HFFc6 (cell line): ENCODE measurements at places on chromosomes 7 and 10. TPM values are rescaled to one million over a fixed set of nuclear protein-coding genes. Genes with fewer than 3 reads are reported as not detected.

DNA sequence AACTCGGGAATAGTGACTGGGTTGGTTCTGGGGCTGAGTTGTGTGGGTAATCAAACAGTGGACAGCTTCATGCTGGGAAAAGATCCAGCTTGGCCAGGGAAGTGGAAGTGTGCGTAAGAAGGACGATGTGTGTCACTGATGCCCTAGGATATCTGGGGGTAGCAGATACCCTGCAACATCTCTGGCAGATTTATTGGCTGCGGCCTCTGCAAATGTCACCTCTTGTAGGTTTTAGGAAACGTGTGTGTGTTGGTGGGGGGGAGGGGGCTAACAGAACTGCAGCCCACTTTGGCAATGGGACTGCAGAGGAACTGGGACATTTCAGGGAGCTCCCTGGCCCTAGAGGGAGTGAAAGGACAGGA is 965 bp upstream of the AGAP3 start:
- H3K4me3 ChIP-seq = peak overlapping the region; percentile 85
- peak; percentile 38 for DNase-seq
- H3K27ac ChIP-seq = peak overlapping the region; percentile 42
- peaks cover 55% of the 10 kb centered on the region for H3K4me1 ChIP-seq
- H3K27me3 ChIP-seq = peaks cover 8% of the 10 kb centered on the region

GRCh38 chr7:127650847-127651555 is 993 bp upstream of the SND1 start:
- H3K27me3 ChIP-seq = peaks cover 4% of the 10 kb centered on the region; the same call in 1 of the 2 replicates
- H3K36me3 ChIP-seq = peaks cover 20% of the 10 kb centered on the region
- peaks cover 36% of the 10 kb centered on the region for H3K4me1 ChIP-seq
- H3K4me3 ChIP-seq = peak overlapping the region; percentile 93
- peak overlapping the region; percentile 98 for H3K27ac ChIP-seq

DNA sequence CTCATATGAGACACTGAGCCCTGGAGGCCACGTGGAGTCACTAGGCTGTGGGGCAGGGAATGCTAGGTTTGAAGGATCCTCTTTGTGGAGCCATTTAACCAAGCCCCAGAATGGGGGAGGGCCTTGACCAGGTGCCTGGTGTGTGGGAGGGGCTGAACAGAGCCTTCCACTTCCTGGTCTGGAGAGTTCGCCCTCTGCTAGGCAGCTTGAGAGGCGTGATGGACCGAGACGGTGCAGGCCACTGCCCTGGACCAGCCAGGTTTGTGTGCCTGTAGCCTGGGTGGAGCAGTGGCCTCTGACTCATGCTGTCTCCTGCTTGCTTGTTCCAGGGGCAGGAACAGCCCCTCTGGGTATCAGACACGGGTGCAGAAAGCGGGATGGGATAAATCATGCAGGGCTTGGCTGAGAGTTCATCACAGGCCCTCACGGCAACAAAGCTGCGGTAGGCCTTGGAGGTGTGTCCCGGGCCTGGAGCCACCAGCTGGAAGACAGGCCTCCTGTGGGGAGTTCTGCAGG is 27.4 kb downstream of the ADAMTS14 start:
- DNase-seq = no peak
- H3K36me3 ChIP-seq = no peaks in the 10 kb centered on the region
- H3K27me3 ChIP-seq = peaks cover 14% of the 10 kb centered on the region
- no peak overlapping the region for H3K27ac ChIP-seq
- no peak overlapping the region for H3K4me3 ChIP-seq

The NUTM2A gene
- 0.09 TPM in 1 of 3 replicates, not detected in the others for total RNA-seq

The PTCD1 gene
- total RNA-seq = 5.1 to 10.4 TPM (median 7.3 TPM) in 3 replicates

GRCh38 chr10:64863836-64864235 is 1342.6 kb downstream of the REEP3 start:
- H3K4me1 ChIP-seq = no peaks in the 10 kb centered on the region
- no peak for DNase-seq
- no peaks in the 10 kb centered on the region for H3K27me3 ChIP-seq
- H3K4me3 ChIP-seq = no peak overlapping the region
- H3K36me3 ChIP-seq = no peaks in the 10 kb centered on the region

The CHRM2 gene
- 1.4 and 3.9 TPM in 2 replicates for total RNA-seq

The GPR141 gene
- total RNA-seq = not detected in 3 replicates

DNA sequence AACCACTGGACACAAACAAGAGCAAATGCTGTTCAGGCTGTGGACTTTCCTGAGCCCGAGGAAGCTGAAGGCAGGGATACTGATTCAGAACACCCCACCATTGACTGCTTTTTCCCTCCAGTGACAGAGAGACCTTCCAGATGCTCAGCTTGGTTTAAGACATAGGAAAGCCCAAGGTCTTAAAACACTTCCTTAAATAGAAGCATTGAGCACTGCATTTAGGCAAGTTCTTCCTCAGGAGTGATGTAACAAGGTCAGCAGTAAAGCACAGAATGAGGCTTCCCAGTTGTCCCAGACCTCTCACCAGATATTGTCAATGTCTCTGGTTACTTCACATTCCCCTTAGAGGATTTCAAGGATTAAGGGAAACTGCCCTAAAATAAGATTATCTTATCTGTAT is 19.6 kb upstream of the CDCA7L start:
- H3K4me3 ChIP-seq = no peak overlapping the region
- no peak overlapping the region for H3K27ac ChIP-seq
- peaks cover 19% of the 10 kb centered on the region for H3K4me1 ChIP-seq
- no peak for DNase-seq
- H3K27me3 ChIP-seq = no peaks in the 10 kb centered on the region; the same call in 1 of the 2 replicates
- H3K36me3 ChIP-seq = peaks cover 2% of the 10 kb centered on the region

- H3K36me3 ChIP-seq = no peaks in the 10 kb centered on the region
- H3K27me3 ChIP-seq = no peaks in the 10 kb centered on the region
- DNase-seq = no peak
These were observed 3.1 kb upstream of the MACC1 start for GRCh38 chr7:20220293-20220761.

- H3K27me3 ChIP-seq = no peaks in the 10 kb centered on the region; the same call in 1 of the 2 replicates
- no peak overlapping the region for H3K4me3 ChIP-seq
- H3K27ac ChIP-seq = no peak overlapping the region
- H3K36me3 ChIP-seq = 0 out of 2 replicates have a peak, but pooled peaks cover 4% of the 10 kb centered on the region
- no peaks in the 10 kb centered on the region for H3K4me1 ChIP-seq
- DNase-seq = no peak
These were observed 50.5 kb downstream of the VIPR2 start for GRCh38 chr7:159094023-159094740.

The VAX1 gene
- total RNA-seq = not detected in 3 replicates

The IFIT1B gene
- total RNA-seq = not detected in 3 replicates

The LRIT1 gene
- not detected in 3 replicates for total RNA-seq

The SLC29A4 gene
- 0.62 to 2.1 TPM (median 2.0 TPM) in 3 replicates for total RNA-seq

DNA sequence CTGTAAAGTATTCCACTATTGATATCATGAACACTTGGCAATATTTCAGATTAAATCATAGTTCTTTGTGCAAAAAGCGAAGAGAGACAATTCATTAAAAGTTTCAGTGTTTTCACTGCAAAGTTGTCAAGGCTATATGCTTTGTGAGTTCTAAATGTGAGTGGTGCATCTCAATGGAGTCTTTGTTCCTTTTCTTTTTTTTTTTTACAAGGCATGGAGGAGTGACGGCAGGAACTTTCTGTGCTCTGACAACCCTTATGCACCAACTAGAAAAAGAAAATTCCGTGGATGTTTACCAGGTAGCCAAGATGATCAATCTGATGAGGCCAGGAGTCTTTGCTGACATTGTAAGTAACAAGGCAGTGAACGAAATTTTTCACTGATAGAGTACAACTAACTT is 84.5 kb downstream of the AASS start:
- DNase-seq = no peak
- no peaks in the 10 kb centered on the region for H3K4me1 ChIP-seq
- no peaks in the 10 kb centered on the region for H3K36me3 ChIP-seq
- no peak overlapping the region for H3K4me3 ChIP-seq
- H3K27ac ChIP-seq = no peak overlapping the region
